ENCODE measurements at places on chromosomes 11 and 22.

- no peaks in the 10 kb centered on the region for H3K27me3 ChIP-seq
- no peak overlapping the region for H3K27ac ChIP-seq
- H3K4me1 ChIP-seq: 0 out of 2 replicates have a peak, but pooled peaks cover 2% of the 10 kb centered on the region
- DNase-seq: no peak
- no peak overlapping the region for H3K4me3 ChIP-seq
Measured at GRCh38 chr11:8359521-8359920, 95.8 kb upstream of the LMO1 start.

- peak; percentile 39 for DNase-seq
- no peak overlapping the region for H3K4me3 ChIP-seq
- H3K27ac ChIP-seq: no peak overlapping the region
- no peaks in the 10 kb centered on the region for H3K36me3 ChIP-seq
Measured at GRCh38 chr11:68659158-68659921, 25.0 kb upstream of the GAL start.

DNA sequence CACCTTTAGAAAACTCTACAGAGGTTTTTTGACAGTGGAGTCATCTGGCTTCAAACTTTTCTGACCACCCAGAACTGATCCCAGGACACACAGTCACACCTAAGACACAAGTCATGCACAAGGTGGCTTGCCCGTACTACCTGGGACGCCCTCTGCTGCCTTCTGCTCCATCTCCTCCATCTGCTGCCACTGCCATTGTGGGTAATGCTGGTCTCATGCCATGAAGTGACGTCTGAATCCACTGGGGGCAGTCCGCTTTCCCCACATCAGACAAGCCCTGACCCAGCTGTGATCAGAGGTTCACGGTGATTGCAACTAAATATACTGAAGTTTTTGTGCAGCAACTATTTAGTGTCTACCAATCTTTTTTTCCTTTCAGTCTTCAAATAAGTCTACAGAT, 5.4 kb upstream of the NDUFS8 start:
- H3K4me3 ChIP-seq: no peak overlapping the region
- no peaks in the 10 kb centered on the region for H3K36me3 ChIP-seq
- DNase-seq: no peak
- H3K27me3 ChIP-seq: no peaks in the 10 kb centered on the region
- no peak overlapping the region for H3K27ac ChIP-seq

GRCh38 chr11:10857459-10857708, 469 bp downstream of the ZBED5 start:
- no peaks in the 10 kb centered on the region for H3K27me3 ChIP-seq
- H3K4me1 ChIP-seq: peaks cover 21% of the 10 kb centered on the region
- peaks cover 32% of the 10 kb centered on the region for H3K36me3 ChIP-seq
- H3K27ac ChIP-seq: peak overlapping the region; percentile 82

Measured in PC-9 (cell line).